NCI-H2029 treated with DMSO at 0.1 percent for 48 hours (cell line): ENCODE measurements at places on chromosomes 13 and 19.

DNA sequence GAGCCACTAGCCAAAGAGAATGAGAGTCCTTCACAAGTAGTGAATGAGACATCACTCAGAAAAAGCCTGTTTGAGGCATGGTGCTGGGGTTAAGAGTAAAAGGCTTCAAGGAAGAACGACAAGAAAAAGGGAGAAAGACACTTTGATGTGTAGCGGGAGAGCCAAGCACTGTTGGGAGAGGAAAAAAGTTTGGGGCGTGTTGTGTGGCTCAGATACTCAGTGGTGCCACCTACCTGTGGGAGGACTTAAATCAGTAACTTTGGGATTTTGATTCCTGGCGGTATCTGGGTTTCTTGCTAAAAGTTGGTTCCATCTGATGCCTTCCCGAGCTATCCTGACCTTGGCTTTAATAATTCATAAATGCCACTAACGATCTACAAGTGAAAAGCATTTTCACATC, 12.3 kb downstream of the ELSPBP1 start:
- DNase-seq = no peak

DNA sequence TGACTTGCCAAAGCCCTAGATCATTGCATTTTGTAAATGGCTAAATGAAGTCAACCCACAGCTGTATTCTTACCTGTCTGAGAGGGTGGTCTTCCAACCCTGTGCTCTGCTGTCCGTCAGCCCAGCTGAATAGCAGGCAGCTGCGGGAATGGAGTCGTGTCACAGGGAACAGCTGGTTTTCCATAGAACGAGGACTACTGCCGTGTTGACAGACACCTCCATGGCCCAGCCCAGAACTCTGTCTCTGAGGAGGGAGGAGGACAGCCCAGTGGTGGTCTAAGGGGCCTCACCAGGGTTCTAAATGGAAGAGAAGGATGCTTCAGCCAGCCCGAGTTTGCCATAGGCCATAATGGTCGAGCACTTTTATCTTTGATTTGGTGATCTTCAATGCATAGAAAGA, 110.7 kb downstream of the SLC7A1 start:
- DNase-seq = no peak

DNA sequence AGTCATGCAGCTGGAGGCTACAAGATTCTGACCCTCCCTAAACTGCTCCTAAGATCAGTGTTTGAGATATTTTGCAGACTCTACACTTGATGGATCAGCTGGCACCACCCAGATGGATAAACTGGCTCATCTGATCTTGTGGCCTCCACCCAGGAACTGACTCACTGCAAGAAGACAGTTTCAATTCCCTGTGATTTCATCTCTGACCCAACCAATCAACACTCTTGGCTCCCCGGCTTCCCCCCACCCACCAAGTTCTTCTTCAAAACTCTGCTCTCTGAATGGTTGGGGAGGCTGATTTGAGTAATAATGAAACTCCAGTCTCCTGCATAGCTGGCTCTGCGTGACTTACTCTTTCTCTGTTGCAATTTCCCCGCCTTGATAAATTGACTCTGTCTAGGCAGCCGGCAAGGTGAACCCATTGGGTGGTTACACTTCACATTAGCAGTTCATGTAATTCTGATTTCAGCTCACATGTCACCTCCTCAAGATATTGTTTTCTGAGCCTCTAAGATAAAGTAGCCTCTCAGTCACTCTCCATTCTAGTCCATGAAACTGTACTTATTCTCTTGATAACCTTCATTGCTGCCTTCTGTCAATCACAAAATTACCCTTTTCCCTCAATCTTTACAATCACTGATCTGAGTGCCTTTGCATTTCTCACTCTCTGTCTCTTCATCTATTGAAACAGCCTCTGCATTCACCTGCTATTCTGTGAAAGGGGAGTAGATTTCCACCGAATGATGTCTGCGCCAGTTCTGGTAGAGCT, 9.9 kb upstream of the FPR3 start:
- no peak for DNase-seq

- no peak for DNase-seq
These were observed 96.1 kb upstream of the MBNL2 start for GRCh38 chr13:97125810-97126738.

GRCh38 chr19:52599241-52599640, 29.2 kb downstream of the ZNF701 start:
- DNase-seq = no peak

DNA sequence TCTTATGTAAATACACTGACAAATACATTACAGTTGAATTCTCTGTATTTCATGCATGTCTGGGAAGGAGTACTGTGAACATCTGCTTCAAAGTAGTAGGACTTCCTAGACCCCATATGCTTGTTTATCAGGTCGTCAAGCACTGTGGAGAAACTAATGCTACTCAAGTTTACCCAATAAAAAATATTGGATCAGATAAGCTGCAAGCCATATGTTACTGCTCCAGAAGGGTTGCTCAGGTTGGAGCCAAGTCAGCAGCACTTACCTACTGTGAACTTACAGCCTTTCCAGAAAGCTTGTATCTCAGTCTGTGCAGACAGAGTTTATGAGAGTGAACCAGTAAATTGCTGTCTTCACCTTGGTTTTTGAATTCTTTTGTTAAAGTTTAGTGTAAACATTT, 36.2 kb downstream of the SLAIN1 start:
- no peak for DNase-seq

DNA sequence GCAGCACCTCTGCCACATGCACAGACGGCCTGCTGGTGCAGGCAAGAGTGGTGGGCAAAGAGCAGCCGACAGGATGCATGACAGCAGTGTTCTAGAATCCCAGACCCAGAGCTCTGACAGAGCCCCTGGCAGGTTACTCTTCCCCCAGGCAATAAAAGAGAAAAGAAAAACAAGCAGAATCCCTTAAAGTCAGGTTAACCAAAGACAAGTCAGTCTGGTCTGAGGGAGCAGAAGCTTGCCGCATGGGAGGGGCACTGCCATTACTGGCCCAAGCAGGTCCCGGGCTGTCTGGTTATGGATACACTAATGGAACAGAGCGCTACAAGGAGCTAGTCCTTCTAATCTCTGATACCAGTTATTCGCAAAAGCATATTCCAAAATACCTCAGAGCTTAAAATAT, 36.1 kb upstream of the DOCK9 start:
- no peak for DNase-seq

DNA sequence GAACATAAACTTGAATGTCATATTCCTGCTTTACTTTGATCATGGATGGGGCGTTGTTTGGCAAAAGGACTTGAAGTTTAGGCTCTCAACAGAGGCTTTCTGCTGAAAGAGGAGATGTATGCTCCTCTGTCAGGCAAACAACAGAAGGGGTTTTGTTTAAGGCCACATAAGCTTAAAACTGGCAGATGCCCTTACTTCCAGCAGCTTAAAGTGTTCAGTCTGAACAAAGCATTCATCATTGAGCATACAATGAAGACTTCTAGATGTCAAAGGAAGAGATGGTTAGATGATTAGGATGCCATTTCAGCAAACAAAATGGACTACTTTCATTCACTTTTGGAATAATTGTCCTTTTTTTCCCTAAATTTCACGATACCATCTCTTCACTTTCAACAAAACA, 484.5 kb downstream of the SLITRK6 start:
- DNase-seq = no peak

DNA sequence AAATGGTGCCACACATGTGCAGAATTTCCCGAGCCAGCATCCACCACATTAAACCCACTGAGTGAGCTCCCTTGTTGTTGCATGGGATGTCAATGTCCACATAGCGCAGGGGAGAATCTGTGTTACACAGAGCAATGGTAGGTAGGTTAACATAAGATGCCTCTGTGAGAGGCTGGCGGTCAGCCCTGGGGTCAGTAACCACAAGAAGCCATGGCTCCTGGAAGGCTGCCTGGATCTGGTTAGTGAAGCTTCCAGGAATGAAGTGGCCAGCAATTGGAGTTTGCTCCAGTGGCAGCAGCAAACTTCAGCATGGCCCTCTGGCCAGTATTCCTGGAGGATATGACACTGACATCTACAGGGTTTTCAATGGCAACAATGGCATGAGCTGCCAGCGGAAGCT, 37.0 kb upstream of the PCDH9 start:
- DNase-seq = no peak

- DNase-seq = peak; percentile 48
These were observed 20.0 kb downstream of the XRCC1 start for GRCh38 chr19:43555185-43555770.

DNA sequence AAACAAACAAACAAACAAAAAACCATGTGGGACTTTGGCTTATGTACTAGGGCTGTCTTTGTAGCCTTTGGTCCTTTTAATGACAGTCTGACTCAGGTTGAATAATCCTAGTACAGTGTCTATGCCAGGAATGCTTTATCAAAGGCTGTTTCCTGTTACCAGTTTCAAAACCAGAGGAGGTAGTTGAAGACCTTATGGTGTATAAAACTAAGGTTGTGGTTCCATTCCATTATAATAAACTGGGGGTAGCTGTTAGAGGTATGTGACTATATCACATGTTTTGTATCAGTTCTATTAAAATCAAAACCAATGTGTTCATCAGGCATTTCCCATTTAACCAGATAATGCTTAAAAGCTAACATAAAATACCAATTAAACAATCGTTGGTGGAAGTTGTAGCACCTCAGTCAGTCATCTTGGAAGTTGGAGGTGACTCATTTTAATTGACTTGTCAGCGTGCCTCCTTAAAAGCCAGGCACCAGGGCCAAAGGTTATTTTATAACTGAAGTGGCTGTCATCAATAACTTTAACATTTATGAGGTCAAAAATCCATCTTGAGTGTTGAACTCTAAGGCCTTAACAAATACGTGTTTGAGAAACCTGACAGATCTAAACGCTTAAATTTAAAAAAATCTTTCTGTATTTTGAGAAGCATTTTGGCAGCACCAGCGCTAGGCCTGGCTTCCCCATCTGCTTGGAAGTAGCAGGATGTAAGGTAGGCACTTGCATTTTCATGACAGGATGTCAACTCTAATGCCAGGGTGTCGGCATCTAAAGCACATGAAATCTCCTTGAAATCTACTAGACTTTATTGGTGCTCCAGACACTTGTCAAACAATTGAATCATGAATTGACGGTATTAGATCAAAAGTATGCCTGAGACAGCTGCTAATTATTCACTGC, 162.5 kb downstream of the LMO7 start:
- DNase-seq = no peak

DNA sequence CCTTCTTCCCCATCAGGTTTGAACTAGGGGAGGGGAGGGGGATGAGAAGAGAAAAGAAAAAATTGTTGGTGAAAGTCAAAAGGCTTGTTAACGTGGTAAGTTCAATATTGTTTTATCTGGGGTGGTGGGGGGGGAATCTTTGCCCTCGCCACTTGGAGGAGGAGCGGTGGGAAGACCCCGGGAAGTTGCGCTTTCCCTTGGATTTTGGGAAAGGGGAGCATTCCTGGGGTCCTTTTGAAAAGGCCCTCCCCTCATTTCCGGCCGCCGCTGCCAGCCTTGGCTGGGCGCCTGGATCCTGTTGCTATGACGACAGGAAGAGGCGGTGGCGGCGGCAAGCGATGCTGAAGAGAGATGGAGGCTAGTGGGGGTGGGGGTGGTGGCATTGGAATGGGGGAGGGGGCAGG, 4.6 kb upstream of the CACNG8 start:
- DNase-seq = no peak

DNA sequence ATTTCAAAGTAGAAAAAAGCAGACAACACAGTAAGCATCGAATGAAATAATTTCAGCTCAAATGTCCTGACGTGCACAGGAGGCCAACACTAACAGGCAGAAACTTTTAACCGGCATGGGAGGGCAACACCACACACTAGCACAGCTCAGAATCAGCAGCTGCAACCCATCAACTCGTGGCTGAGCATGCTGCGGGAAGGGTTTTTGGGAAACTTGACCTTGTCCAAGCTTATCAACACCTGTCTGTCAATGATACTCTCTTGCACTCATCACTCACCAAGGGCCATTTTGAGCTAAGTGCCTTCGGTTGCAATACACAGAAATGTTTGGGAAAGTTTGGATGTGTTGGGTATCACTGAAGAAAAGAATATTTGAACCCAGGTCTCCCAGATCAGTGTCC, 483.7 kb downstream of the TSHZ3 start:
- no peak for DNase-seq

DNA sequence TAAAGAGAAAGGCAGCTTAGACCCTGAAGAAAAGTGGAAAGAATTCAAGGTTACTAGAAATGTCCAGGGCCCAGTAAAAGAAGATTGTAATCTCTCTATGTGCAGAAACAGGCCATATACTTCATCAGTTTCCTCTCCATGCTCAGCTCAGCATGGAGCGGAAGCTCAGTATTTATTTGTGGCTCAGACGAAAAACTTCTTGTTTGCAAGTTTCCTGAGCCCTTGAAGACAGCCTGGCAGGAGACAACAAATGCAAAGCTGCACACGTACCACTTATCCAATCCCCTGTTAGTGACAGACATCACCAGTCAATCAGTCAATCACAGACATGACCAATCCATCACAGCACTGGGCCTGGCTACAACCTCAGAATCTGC, 8.1 kb upstream of the KLF2 start:
- no peak for DNase-seq

DNA sequence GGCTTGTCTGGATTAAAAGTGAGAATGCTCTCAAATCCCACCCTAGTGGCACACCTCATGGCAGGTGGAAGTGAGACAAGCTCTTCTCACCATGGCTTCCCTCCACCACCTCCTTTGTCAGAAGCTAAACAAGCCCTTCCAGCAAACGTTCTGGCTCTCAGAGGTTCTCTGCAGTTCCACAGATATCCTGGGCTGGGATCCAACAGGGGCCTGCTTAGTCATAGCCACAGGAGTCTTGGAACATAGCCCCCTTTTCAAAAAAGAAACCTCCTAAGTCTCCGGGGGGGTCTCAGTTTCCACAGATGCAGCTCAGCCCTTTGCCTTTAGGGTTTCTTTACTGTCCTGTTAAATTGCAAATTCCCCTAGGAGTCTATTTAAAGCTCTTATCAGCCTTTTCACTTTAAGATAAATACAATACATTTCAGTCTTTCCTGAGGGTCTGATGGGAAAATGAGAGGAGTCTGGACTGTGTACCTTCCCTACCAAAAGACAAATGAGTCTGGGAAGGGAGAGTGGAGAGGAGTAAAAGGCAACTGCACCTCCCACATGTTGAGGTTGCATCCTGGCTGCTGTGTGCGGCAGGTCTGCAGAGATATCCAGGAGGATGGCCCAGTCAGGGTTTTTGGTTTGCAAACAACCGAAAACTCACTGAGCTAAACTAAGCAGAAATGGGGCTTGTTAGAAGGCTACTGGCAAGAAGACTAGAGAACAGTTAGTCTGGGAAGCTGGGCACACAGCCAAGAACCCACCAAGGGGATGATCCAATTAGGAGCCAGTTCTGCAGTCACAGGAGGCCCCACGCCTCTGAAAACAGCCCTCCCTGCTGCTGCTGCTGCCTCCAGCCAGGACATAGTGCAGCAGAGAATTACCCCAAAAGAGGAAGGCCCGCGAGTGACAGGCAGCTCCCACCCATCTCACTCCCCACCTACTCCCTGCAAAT, 41.4 kb upstream of the SERP2 start:
- DNase-seq = no peak

DNA sequence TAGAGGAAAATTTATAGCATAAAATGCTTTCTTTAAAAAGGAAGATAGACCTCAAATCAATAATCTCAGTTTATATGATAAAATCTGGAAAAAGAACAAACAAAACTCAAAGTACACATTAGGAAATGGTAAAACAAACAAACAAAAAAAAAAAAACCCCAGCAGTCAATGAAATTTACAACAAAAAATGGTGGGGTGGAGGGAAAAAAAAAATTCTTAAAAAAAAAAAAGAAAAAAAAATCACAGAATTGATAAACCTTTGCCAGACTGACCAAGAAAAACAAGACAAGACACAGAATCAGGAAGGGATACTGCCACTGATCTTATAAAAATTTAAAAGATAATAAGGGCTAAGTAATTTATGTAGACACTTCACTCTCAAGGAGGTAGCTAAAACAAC, 11.2 kb downstream of the TUBGCP3 start:
- DNase-seq = no peak
